Mesangial cell (primary cell): ENCODE measurements at places on chromosomes 11 and 22. TPM values are rescaled to one million over a fixed set of nuclear protein-coding genes. Genes with fewer than 3 reads are reported as not detected.

Gene IFITM10
- 2.9 TPM in 1 of 2 replicates, not detected in the other for total RNA-seq

Gene NLRP14
- total RNA-seq, result not detected in 2 replicates

Gene SMTNL1
- total RNA-seq, result not detected in 2 replicates

Gene HSPB2
- total RNA-seq, result 0.33 and 1.0 TPM in 2 replicates

Gene MFRP
- not detected in 2 replicates for total RNA-seq

Gene CLCF1
- total RNA-seq, result 17.8 and 29.8 TPM in 2 replicates

Gene RAB39A
- 0.16 TPM in 1 of 2 replicates, not detected in the other for total RNA-seq

Gene PKDREJ
- not detected in 2 replicates for total RNA-seq

Gene C11orf87
- total RNA-seq, result not detected in 2 replicates

Gene ELFN2
- total RNA-seq, result 9.0 and 20.5 TPM in 2 replicates

Gene MMP27
- not detected in 2 replicates for total RNA-seq

Gene MYOD1
- not detected in 2 replicates for total RNA-seq

Gene MPPED2
- 0.25 TPM in 1 of 2 replicates, not detected in the other for total RNA-seq

Gene ADAMTS15
- total RNA-seq, result 5.5 and 43.0 TPM in 2 replicates

Gene RIMBP3B
- not detected in 2 replicates for total RNA-seq

Gene ANKK1
- total RNA-seq, result 0.13 TPM in 1 of 2 replicates, not detected in the other

Gene OTOG
- not detected in 2 replicates for total RNA-seq

Gene PTGDR2
- total RNA-seq, result 0.16 and 0.38 TPM in 2 replicates

Gene ARHGAP20
- 0.65 and 1.5 TPM in 2 replicates for total RNA-seq

Gene EXPH5
- total RNA-seq, result 3.9 and 4.4 TPM in 2 replicates

Gene TRIM6
- 5.1 and 6.1 TPM in 2 replicates for total RNA-seq

Gene P2RX6
- 0.16 and 0.38 TPM in 2 replicates for total RNA-seq

Gene PNPLA3
- total RNA-seq, result 5.7 and 6.4 TPM in 2 replicates

Gene MMP3
- 1.0 TPM in 1 of 2 replicates, not detected in the other for total RNA-seq

Gene RIMBP3C
- 0.13 and 0.33 TPM in 2 replicates for total RNA-seq

Gene RAG2
- total RNA-seq, result not detected in 2 replicates

Gene OR2AG2
- total RNA-seq, result under 0.01 and 0.13 TPM in 2 replicates

Gene NXPE4
- not detected in 2 replicates for total RNA-seq

Gene SHISAL1
- under 0.01 TPM in 2 replicates for total RNA-seq

Gene FAM83F
- total RNA-seq, result 0.16 and 0.38 TPM in 2 replicates

Gene CAT
- 39.3 and 61.7 TPM in 2 replicates for total RNA-seq

Gene PRR33
- total RNA-seq, result not detected in 2 replicates

Gene FGF4
- total RNA-seq, result not detected in 2 replicates

Gene MOGAT2
- not detected in 2 replicates for total RNA-seq

Gene FGF19
- total RNA-seq, result not detected in 2 replicates

Gene P4HA3
- 1.6 and 3.9 TPM in 2 replicates for total RNA-seq

Gene PEX16
- total RNA-seq, result 25.1 and 34.6 TPM in 2 replicates

Gene KCNE3
- total RNA-seq, result 0.81 and 1.0 TPM in 2 replicates

Gene CTSW
- 0.81 TPM in 1 of 2 replicates, not detected in the other for total RNA-seq

Gene SORL1
- 1.5 and 8.0 TPM in 2 replicates for total RNA-seq

Gene CADM1
- total RNA-seq, result 33.7 and 51.8 TPM in 2 replicates

Gene VWCE
- 0.49 and 2.2 TPM in 2 replicates for total RNA-seq

Gene MPZL2
- total RNA-seq, result 0.16 and 3.8 TPM in 2 replicates

Gene NEFH
- 1.0 and 2.0 TPM in 2 replicates for total RNA-seq

Gene UVRAG
- 6.2 and 8.7 TPM in 2 replicates for total RNA-seq

Gene LSP1
- 0.33 and 5.6 TPM in 2 replicates for total RNA-seq

Gene FLRT1
- under 0.01 and 0.25 TPM in 2 replicates for total RNA-seq
